Fibroblast of the aortic adventitia (primary cell): ENCODE measurements at places on chromosomes 4 and X.

- DNase-seq = no peak
These were observed 65.0 kb downstream of the LIMCH1 start for GRCh38 chr4:41602886-41603498.

DNA sequence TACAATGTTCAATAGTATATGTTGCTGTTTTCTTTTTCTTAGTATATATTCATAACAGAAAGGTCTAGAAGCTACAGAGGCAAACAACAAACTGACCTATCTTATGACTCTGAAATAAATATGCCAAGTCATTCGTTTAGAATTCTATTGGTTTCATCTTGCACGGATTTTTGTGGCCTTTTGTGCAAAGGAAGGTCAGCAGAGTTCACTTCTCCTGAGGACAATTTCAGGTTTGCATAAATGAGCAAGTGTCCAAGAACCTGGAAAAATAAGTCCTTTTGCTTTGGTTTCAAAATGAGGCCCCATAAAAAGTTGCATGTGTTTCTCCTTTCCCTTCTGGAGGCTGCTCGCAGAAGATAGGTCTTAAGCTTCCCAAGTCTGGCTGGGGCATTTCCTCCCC is 156.9 kb downstream of the APBB2 start:
- no peak for DNase-seq

GRCh38 chrX:119055687-119056086 is 17.1 kb upstream of the CT47C1 start:
- peak; percentile 39 for DNase-seq

- no peak for DNase-seq
These were observed 6.1 kb downstream of the UBQLN2 start for GRCh38 chrX:56569378-56570057.

GRCh38 chr4:8703401-8703696 is 110.8 kb downstream of the CPZ start:
- DNase-seq = no peak

GRCh38 chrX:41580423-41581064 is 108.2 kb upstream of the GPR34 start:
- DNase-seq = no peak
